ENCODE measurements at places on chromosomes 4 and X.

DNA sequence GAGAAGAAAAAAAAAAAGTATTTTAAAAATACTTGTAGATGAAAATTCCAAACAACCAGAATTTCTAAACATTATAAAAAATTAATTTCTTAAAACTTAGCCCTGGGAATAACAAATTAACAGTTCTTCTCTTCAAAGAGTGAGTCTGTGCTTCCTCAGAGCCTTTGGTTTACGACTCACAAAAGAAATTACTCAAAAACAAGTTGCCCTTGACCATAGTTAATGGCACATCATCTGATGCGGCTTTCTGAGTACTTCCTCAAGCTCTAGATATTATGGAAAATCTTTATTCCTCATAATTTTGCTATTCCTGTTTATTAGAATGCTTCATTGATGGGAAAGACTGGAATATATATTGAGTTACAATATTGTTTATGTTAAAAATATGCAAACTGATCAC is 23.7 kb downstream of the TAPT1 start:
- DNase-seq = no peak

GRCh38 chr4:189001971-189002450 is 862.8 kb downstream of the TRIML1 start:
- DNase-seq = no peak

GRCh38 chrX:76433219-76433618 is 5.7 kb downstream of the MAGEE1 start:
- DNase-seq = no peak

DNA sequence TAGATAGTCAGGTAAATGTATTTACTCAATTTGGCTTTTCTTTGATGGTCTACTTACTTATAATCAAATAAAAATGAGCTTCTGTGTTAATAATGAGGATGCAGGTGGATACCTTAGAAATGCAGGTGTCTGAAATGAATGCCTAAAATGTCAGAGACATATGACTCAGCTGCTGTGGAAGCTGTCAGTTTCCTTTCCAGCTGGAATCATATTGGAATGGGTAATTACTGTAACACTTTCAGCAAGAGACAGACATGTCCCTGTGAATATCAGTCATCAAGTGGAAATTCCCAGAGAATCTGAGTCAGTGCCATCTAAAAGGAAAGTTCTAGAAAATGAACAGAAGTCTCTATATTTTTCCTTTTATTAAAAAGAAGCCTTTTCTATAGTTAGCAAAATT is 783.0 kb upstream of the AADAT start:
- no peak for DNase-seq

- DNase-seq = no peak
These were observed 316.7 kb upstream of the KLF3 start for GRCh38 chr4:38347251-38347650.

DNA sequence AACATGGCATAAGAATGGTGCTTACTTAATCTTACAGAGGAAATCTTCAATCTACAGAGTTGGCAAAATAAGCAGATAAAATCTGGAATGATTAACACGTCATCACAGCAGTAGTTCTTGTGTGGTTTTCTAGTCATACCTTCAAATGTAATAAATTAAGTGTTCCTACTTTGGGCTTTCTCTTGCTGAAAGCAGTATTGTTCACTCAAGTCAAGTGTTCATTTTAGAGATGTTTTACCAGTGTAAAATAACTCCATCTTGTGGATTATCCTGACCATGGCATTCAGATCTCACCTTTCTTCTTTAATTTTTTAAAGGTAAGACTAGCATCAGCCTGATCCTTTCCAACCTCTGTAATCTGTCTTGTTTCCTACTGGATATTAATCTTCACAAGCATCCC is 72.9 kb downstream of the ADAMTS3 start:
- DNase-seq = no peak

DNA sequence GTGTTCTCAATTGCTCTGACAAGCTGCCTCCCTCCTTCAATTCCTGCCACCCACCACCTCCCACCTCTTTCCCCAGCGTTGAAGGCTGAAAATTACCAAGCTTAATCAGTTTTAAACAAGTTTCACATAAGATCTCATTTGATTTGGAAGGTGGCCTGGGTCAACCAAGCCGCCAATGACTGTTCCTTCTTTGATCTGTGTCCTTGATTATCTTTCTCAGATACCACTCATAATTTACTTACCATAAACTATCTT is 211.4 kb downstream of the SLIT2 start:
- DNase-seq = no peak

DNA sequence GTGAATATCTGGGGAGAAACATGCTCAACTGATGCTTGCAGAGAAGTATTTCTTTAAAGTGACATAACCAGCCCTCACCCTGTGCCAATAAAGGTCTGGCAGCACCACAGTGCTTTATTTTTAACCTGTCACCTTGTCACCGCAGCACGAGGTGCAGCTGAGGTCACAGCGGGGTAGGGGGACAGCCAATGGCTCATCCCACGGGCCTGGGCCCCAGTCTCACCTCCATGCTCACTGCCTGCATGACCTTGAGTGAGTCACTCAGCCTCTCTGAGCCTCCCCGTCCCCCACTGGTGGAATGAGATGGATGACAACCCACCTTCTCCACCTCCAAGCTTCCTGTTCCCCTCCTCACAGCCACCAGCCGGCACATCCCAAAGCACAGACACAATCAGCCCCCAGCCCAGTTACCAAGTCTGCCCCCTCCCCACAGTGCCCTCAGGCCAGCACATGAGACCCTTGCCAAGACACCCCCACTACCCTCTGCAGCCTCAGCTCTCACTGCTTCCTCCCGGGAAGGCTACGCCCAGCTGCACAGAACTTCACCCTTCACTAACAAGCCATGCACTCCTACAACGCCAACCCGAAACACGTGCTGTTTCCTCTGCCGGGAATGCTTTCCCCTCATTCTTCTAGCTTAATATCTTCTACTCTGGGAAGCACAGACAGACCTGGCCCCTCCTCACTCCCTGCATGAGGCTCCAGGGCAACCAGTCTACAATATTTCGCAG is 24.9 kb upstream of the MAN2B2 start:
- DNase-seq = no peak

Data from astrocyte of the cerebellum (primary cell).